ENCODE measurements at places on chromosomes 7 and 10.
A peak's percentile ranks its signal among the peaks of the same experiment; 100 is the strongest.

- no peaks in the 10 kb centered on the region for H3K4me1 ChIP-seq
- H3K27ac ChIP-seq: no peak overlapping the region
- H3K27me3 ChIP-seq: no peaks in the 10 kb centered on the region
- no peaks in the 10 kb centered on the region for H3K36me3 ChIP-seq
- no peak for DNase-seq
Measured at GRCh38 chr7:148151778-148152177, 438.8 kb upstream of the C7orf33 start.

GRCh38 chr7:99409192-99409572 lies 413 bp downstream of the BUD31 start:
- no peaks in the 10 kb centered on the region for H3K36me3 ChIP-seq
- no peaks in the 10 kb centered on the region for H3K27me3 ChIP-seq
- H3K27ac ChIP-seq: peak overlapping the region; percentile 98

DNA sequence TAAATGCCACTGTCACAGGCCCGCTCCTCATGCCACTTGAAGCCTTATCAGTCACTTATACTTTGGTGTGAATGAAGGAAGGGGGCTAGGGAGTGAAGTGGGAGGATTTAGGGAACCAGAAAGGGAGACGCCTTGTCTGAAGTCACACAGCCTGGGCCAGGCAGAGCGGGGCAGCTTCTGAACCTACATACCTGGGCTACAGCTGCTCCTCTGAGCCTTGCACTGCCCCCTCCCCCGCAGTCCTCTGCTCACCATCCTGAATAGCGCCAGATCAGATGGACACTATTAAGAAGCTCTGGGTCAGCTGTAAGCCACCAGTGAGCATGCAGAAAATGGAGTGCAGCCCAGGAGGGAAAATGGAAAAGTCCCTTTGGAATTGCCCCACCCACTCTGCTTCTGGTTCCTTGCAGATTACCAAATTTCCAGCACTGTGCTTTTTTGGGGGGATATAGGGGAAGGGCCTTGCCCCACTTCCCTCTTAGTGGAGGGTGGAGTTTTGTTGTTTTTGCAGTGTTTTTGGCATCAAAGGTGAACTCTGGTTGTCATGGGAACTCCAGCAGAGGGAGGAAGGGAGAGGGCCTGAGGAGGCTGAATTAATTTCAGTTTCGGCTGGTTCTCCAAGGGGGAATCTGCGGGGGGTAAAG lies 35.0 kb upstream of the ADCYAP1R1 start:
- no peak overlapping the region for H3K4me3 ChIP-seq
- no peaks in the 10 kb centered on the region for H3K36me3 ChIP-seq
- H3K4me1 ChIP-seq: no peaks in the 10 kb centered on the region
- no peaks in the 10 kb centered on the region for H3K27me3 ChIP-seq
- no peak overlapping the region for H3K27ac ChIP-seq
- DNase-seq: no peak

- peak overlapping the region; percentile 50 for H3K27ac ChIP-seq
- H3K36me3 ChIP-seq: peaks cover 2% of the 10 kb centered on the region
- H3K4me3 ChIP-seq: no peak overlapping the region
- no peaks in the 10 kb centered on the region for H3K27me3 ChIP-seq
- DNase-seq: no peak
Measured at GRCh38 chr10:95276367-95277200, 14.2 kb downstream of the PDLIM1 start.

DNA sequence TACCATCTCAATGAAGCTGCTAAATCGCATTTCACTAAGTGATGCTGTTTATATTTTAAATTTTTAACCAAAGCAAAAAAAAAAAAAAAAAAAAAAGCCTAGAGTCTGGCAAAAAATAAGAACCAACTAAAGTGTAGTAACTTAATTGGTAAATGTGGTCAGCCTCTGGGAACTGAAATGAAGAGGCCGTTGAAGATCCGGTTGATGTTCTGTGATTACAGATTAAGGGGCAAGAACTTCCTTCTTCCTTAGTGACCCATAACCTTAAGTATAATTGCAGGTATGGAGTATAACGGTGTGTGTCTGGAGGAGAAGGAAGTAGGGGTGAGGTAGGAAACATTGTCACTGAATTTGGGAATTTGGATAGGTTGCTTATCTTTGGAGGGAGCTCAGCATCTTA lies 7.7 kb upstream of the SRGN start:
- H3K27ac ChIP-seq: no peak overlapping the region
- no peaks in the 10 kb centered on the region for H3K27me3 ChIP-seq
- H3K4me3 ChIP-seq: no peak overlapping the region
- DNase-seq: no peak
- no peaks in the 10 kb centered on the region for H3K36me3 ChIP-seq

GRCh38 chr10:74883428-74883827 lies 57.0 kb downstream of the KAT6B start:
- DNase-seq: no peak
- no peak overlapping the region for H3K27ac ChIP-seq
- H3K4me1 ChIP-seq: peaks cover 12% of the 10 kb centered on the region
- H3K36me3 ChIP-seq: no peaks in the 10 kb centered on the region
- H3K4me3 ChIP-seq: no peak overlapping the region

DNA sequence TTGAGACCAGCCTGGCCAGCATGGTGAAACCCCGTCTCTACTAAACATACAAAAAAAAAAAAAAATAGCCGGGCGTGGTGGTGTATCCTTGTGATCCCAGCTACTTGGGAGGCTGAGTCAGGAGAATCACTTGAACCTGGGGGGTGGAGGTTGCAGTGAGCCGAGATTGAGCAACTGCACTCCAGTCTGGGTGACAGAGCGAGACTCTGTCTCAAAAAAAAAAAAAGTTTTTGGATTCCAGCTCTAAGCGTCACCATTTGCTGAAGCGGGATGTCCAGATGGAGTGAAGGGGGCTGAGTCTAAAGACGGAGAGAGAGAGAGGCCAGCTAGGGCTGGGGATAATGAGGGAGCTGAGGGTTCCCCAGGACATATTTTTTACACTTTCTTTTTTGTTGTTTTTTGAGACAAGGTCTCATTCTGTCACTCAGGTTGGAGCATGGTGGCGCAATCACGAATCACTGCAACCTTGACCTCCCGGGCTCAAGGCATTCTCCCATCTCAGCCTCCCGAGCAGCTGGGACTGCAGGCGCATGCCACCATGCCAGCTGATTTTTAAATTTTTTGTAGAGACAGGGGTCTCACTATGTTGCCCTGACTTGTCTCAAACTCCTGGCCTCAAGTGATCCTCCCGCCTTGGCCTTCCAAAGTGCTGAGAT lies 9.4 kb upstream of the HK1 start:
- no peak overlapping the region for H3K27ac ChIP-seq
- no peak for DNase-seq
- H3K36me3 ChIP-seq: no peaks in the 10 kb centered on the region
- no peaks in the 10 kb centered on the region for H3K27me3 ChIP-seq
- no peaks in the 10 kb centered on the region for H3K4me1 ChIP-seq
- H3K4me3 ChIP-seq: no peak overlapping the region

GRCh38 chr10:79018521-79019011 lies 50.2 kb upstream of the ZMIZ1 start:
- H3K27ac ChIP-seq: no peak overlapping the region
- no peaks in the 10 kb centered on the region for H3K4me1 ChIP-seq
- no peaks in the 10 kb centered on the region for H3K36me3 ChIP-seq
- no peaks in the 10 kb centered on the region for H3K27me3 ChIP-seq
- no peak overlapping the region for H3K4me3 ChIP-seq
- DNase-seq: no peak

- no peaks in the 10 kb centered on the region for H3K36me3 ChIP-seq
- no peak overlapping the region for H3K4me3 ChIP-seq
- no peak for DNase-seq
- H3K4me1 ChIP-seq: no peaks in the 10 kb centered on the region
- peaks cover 11% of the 10 kb centered on the region for H3K27me3 ChIP-seq
Measured at GRCh38 chr7:148503900-148504487, 86.6 kb upstream of the C7orf33 start.

GRCh38 chr10:49141541-49142332 lies 7.9 kb upstream of the FAM170B start:
- no peaks in the 10 kb centered on the region for H3K36me3 ChIP-seq
- no peak overlapping the region for H3K27ac ChIP-seq
- H3K27me3 ChIP-seq: no peaks in the 10 kb centered on the region

- no peak for DNase-seq
- no peaks in the 10 kb centered on the region for H3K27me3 ChIP-seq
- H3K27ac ChIP-seq: no peak overlapping the region
- no peak overlapping the region for H3K4me3 ChIP-seq
- H3K4me1 ChIP-seq: no peaks in the 10 kb centered on the region
- H3K36me3 ChIP-seq: no peaks in the 10 kb centered on the region
Measured at GRCh38 chr7:124655990-124656389, 109.6 kb downstream of the GPR37 start.

GRCh38 chr10:129541200-129541599 lies 74.2 kb downstream of the MGMT start:
- DNase-seq: peak; percentile 10
- no peaks in the 10 kb centered on the region for H3K27me3 ChIP-seq
- H3K27ac ChIP-seq: no peak overlapping the region
- H3K36me3 ChIP-seq: no peaks in the 10 kb centered on the region
- no peak overlapping the region for H3K4me3 ChIP-seq

DNA sequence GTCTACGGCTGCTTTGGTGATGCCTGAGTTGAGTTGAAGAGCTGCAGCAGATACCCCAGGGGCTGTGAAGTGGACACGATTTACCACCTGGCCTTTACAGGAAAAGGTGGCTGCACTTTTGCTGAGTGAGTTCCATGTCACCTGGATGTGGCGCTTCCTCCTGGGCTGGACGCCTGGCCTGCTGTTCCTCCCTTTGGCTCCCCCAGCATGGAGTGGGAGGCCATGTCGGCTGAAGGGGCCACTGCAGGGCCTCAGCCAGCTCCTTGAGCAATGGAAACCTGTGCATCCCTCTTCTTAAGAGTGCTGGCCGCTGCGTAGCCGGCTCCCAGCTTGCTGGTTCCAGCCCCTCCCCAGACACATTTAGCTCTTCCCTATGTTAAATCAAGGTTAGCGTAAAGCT lies 221.0 kb downstream of the GLRX3 start:
- no peak for DNase-seq
- H3K27ac ChIP-seq: no peak overlapping the region
- no peaks in the 10 kb centered on the region for H3K27me3 ChIP-seq

DNA sequence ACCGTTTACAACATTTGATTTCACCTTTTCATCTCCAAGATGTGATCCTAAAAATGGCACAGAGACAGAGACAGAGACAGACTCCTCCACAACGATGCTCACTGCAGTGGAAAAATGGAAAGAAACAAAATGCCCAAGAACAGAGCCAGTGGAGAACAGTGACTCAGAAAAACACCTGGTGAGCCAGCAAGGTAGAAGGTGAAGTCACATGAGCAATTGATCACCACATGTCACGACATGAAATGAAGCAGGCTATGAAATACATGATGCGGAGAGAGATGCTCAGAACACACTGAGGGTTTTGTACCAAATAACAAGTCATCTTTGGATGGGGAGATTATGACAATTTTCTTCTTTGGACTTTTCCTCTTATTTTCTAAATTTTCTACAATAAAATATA lies 3.5 kb downstream of the MSMB start:
- no peaks in the 10 kb centered on the region for H3K36me3 ChIP-seq
- H3K4me3 ChIP-seq: no peak overlapping the region
- H3K27me3 ChIP-seq: no peaks in the 10 kb centered on the region
- no peak overlapping the region for H3K27ac ChIP-seq
- no peaks in the 10 kb centered on the region for H3K4me1 ChIP-seq
- no peak for DNase-seq

DNA sequence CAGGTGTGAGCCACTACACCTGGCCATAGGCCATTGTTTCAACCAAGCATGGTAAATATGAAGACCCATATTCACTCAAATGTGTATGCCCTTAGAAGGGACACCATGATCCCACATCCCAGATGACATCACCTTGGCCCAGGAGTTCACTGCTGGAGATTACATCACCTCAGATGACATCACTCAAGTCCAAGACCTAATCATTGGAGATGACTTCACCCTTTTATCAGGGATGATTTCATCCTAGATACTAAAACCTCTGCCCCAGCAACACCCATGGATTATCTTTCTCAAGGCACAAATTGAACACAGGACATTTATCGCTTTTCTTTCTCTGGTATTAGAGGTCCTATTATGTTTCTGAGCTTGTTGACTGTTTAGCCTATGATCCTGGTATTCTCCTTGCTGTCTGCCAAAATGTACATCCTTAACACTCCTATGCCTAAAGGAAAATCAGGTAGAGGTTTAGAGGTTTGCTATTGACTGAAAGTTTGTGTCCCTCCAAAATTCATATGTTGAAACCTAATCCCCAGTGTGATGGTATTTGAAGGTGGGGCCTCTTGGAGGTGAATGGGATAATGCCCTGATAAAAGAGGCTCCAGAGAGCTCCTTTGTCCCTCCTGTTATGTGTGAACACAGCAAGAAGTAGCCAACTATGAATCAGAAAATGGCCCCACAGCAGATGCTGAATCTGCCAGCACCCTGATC lies 9.8 kb upstream of the CYP2C18 start:
- no peaks in the 10 kb centered on the region for H3K27me3 ChIP-seq
- H3K36me3 ChIP-seq: no peaks in the 10 kb centered on the region
- no peaks in the 10 kb centered on the region for H3K4me1 ChIP-seq
- no peak for DNase-seq
- H3K4me3 ChIP-seq: no peak overlapping the region

DNA sequence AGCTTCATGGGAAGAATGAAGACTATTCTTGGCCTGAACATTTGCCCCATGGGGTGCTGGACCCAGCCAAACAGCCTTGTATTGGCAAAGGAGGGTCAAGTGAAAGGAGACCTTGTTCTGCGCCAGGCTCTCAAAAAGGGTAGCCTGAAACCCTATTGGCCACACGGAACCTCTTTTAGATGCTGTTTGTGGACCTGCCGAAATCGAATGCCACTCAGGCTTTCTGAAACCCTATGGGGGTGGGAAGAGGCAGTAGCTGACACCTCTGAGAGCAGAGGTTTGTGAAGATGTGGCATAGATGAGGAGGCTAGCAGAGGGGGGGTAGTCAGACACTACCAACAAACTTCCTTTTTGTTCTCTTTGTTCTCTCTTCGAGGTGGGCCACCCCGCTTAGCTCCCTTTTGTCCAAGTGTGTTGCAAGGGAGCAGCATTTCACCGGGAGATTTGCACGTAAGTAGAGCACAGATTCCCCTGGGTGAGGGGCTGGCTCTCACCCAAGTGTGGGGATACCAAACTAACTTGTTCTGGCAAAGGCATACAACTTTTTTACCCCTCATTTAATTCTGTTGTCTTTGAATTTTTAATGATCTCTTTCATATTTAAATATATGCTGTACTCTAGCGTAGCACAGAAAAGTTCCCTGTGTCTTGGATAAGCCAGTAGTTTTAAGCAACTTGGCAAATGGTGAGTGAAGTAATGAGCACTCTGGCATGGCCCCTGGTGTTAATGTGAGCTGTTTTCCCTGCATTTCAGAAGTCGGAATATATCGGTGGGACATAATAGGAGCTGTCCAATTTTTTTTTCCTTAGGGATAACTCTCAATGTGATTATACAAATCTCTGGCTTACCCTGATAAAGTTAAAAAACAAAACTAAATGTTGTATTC lies 107.7 kb downstream of the SEPTIN7 start:
- H3K4me3 ChIP-seq: no peak overlapping the region
- H3K27me3 ChIP-seq: no peaks in the 10 kb centered on the region
- H3K4me1 ChIP-seq: no peaks in the 10 kb centered on the region
- no peak for DNase-seq

Data from left lung (tissue), 14 donors.